NCI-H187 (cell line): ENCODE measurements at places on chromosomes 12 and 14.

- DNase-seq, result no peak
These were observed 88.7 kb upstream of the DHRS4 start for GRCh38 chr14:23864861-23865260.

GRCh38 chr12:46722394-46723185 lies 103.2 kb downstream of the SLC38A4 start:
- no peak for DNase-seq

DNA sequence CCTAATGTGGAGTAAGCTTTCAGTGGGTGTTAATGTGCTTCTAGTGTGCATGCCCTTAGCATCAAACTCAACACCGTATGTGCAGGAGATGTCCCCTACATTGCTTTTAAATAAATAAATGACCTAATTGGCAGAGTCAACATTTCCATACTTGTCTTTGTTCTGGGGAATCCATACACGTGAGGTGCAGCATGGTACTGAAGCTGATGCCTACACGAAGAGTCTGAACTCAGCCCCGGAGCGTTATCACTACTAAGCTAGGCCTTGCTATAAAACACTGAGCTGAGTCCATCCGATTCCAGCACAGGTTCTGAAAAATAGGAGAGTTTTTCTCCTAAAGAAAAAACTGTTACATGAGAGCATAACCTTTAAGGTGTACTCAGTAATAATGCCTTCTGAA lies 125.0 kb upstream of the DYRK2 start:
- no peak for DNase-seq

GRCh38 chr12:108457006-108457733 lies 57.9 kb upstream of the FICD start:
- peak; percentile 22 for DNase-seq

DNA sequence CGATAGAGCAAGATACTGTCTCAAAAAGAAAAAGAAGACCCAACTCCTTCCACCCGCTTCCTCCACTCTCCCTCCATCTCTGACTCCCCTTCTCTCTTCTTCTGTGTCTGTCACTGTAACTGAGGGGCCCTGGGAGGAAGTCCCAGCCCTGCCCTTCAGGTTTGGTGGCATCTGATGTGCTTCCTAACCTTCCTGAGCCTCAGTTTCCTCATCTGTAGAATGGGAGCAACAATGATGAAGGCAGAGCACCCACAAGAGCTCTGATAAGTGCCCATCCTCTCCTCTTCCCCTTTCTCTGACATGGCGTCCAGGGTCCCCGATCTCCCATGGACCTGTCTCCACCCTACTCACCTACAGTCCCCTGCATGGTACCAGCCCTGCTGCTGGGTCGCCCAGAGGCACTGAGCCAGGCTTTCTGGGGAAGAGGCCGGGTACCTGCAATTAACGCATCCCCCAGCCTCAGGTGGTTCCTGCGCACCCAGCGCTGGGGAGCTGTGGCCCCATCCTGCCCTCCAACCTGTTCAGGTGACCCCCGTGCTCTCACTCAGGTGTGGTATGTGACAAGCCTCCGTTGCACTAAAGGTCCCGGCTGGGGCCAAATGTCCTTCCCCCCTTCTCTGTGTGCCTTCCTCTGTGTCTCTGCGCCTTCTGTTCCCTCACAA lies 13.2 kb downstream of the FOXN4 start:
- no peak for DNase-seq

- DNase-seq, result no peak
These were observed 36.8 kb downstream of the DAAM1 start for GRCh38 chr14:59225281-59225680.
